GM12892 (cell line): ENCODE measurements at places on chromosomes 5 and 9.

DNA sequence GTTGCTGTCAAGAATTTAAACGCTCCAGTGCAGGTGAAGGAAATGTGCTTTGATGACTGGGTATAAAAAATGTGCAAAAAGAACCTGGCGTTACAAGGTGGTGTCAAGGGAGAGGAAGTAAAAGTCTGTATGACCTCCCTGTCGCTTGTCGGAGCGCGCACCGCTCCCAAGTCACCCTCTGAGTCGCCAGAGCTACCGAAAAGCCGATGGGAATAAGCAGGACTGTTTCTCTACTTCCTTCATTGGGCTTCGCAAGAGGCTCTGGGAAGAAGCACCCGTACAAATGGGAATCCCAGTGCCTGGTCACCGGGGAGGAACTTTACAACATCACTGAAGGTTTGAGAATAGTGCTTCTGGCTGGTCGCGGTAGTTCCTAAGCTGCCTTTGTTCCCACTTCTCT, 1.3 kb upstream of the DMRT2 start:
- DNase-seq = no peak

DNA sequence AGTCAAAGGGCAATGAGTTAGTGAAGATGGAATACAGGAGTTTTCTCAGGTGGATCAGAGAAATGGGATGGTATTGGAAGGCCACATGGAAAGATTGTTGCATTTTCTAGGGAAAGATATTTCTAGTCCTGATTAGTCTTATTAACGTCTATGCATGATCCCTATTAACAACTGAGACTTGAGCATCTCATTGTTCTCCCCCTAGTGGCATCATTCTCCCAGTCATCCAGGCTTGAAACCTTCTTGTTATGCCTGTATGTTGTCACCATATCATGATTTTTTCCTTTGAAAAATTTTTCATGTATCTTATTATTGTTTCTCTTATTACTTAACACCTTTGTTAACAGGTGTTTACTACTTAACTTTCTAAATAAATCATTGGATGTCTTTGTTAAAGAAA, 34.4 kb downstream of the KIF2A start:
- no peak for DNase-seq

- DNase-seq = no peak
Measured at GRCh38 chr9:32737378-32737777, 46.0 kb upstream of the TMEM215 start.

GRCh38 chr9:33270146-33270545, 5.3 kb downstream of the CHMP5 start:
- no peak for DNase-seq

- no peak for DNase-seq
Measured at GRCh38 chr5:61569353-61569752, 237.3 kb downstream of the ZSWIM6 start.

DNA sequence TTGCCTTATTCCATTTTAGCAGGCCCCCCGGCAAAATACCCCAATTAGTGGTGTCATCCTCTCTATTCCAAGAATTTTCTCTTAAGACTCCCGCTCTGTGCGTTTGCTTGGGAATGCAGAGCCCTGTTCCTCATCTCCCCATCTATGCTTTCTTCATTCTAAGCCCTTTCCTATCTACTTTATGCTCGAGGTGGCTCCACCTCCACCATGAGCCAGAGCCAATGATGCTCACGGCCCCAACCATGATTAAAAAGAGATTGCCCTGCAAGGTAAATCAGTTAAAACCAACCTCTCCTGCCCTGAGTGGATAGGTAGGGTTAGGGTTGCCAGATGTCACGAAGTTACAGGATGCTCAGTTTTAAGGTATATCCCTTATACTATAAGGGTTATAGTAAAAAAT, 677 bp upstream of the TXNDC15 start:
- DNase-seq = no peak

DNA sequence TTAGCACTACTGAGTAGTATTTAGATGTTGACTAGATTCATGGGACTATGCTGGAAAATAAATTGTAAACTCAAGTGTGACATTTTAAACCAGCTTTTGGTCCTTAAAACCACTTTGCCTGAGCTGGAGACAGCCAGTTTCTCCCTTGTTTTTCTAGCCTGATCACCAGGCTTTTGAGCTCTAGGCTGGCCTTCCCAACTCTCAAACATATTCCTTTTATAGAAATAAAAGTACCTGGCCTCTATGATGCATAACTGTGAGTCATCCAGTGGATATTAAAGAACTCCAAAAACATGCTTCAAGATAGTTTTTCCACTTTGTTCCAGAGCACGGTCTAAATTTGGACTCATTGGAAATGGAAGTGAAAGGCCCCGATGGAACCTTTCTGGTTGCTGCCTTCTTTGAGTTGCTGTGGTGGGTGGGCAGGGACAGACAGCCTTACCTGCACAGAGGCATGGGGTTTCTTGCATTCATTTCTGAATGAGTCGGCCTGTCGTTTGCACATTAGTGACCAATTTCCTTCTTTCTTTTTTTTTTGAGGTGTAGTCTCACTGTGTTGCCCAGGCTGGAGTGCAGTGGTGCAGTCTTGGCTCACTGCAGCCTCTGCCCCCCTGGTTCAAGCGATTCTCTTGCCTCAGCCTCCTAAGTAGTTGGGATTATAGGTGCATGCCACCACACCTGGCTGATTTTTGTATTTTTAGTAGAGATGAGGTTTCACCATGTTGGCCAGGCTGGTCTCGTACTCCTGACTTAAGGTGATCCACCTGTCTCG, 43.1 kb downstream of the TRIO start:
- DNase-seq = no peak

- DNase-seq = no peak
Measured at GRCh38 chr5:113510836-113511451, 2.5 kb upstream of the YTHDC2 start.

DNA sequence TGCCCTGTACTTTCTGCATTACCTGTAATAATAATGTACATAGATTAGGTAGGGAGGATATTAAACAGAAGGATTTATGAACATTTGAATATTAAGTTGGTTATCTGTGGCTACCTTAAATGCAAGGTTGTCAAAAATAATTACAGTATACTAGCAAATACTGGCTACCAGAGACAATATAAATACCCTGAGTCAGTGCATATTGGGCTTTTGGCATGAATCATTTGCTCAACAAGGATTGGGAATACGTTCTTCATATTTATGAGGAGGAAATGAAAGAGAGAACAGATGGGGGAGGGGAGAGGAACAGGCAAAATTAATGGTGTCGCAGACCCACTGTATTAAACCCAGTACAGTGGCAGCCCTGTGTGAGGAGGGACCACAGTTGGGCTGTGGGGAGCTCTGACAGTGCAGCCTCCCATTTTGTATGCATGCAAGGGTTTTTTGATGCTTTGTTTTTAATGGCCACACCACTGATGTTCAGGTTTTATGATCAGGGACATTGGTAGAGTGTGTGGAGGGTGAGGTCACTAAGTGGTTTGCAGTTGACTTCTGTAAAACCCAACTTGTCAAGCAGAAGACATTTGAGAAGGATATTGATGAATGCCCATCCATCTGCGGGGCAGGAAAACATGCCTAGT, 56.9 kb downstream of the MVB12B start:
- DNase-seq = no peak

- DNase-seq = no peak
Measured at GRCh38 chr5:149271195-149271715, 404 bp upstream of the AFAP1L1 start.

DNA sequence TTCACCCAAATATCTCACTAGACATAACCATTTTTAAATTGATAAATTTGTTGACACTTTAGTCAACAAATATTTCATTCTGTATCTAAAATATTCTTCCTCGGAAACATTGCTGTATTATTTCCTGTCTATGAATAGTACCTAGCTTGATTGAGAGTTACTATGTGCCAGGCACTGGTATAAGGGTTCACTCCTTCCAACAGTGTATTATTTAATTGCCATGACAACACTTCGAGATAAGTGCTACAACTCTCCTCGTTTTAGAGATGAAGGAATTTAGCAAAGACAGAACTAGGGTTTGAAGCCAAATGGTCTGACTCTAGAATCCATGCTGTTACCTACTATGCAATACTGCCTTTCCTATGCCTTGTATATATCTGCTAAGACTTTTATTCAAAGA, 287.2 kb downstream of the YTHDC2 start:
- no peak for DNase-seq

GRCh38 chr5:151257731-151258181, 4.8 kb downstream of the GM2A start:
- no peak for DNase-seq

- DNase-seq = no peak
Measured at GRCh38 chr9:110240198-110240597, 16.1 kb downstream of the TXN start.

- DNase-seq = peak; percentile 13
Measured at GRCh38 chr5:96146675-96147074, 185.0 kb upstream of the ELL2 start.

DNA sequence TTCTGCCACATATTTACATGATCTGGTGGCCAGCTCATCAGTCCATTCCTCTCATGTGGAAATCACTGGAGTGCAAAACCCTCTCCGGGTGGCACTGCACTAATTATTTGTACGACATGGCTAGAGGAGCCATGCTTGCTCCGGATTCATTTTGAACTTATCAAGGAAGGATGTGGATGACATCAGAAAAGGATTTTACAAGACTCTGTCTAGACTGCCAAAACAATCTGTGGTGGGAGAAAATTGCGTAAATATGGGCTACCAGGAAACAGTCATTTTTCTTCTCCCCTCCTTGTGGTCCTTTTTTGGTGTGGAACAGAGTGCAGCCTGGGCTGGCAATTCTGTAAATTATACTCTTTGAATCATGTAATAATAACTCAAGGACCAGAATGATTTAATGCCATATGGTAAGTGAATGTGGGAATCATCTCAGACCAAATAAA, 123.4 kb upstream of the IFNE start:
- DNase-seq = no peak

GRCh38 chr5:14443671-14444093, 137.9 kb upstream of the OTULINL start:
- DNase-seq = no peak

DNA sequence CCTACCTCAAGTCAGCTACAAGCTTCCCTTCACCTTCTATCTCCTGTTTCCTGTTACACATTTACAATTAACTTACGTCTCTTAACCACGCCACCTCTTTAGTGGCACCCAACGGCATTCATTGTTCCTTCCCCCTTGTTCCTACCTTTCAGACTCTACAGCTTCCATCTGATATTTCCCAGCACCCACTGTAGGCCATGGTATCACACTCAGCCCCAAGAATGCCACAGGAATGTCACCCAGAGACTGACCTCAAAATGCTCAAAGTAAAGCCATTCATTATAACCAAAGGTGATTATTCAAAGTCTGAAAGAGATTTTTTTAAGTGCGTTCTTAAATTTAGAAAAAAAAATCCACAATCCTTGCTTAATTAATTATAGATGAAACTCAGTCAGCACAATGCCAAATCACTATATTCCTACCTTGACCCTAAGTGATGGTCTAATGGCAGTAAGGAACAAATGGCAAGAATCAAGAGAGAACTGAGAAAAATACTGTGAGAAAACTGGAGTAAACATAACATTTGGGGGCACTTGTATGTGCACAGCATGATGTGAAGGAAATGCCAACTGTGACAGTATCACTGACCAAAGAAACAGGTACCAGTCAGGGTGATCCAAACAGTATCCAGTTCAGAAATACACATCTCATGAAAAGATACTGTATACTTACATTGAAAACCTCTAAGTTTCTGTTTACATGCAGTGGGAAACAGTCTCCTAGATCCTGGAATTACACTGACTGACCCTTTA, 52.1 kb downstream of the CTNND2 start:
- no peak for DNase-seq

GRCh38 chr5:13860146-13860545, 84.3 kb downstream of the DNAH5 start:
- DNase-seq = no peak

GRCh38 chr9:83367326-83367725, 170.9 kb downstream of the FRMD3 start:
- DNase-seq = no peak

GRCh38 chr9:36328798-36329411, 70.7 kb upstream of the GNE start:
- no peak for DNase-seq

GRCh38 chr5:15353086-15353645, 146.8 kb upstream of the FBXL7 start:
- DNase-seq = no peak

DNA sequence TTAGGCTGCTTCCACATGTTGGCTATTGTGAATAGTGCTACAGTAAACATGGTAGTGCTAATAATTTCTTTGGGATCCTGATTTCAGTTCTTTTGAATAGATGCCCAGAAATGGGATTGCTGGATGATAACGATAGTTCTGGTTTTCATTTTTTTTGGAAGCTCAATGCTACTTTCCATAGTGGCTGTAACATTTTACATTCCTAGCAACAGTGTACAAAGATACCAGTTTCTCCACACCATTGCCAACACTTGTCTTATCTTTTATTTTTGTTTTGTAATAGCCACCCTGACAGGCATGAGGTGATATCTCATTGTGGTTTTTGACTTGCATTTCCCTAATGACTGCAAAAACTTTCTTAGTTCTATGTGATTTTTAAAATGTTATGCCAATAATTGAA, 68.8 kb upstream of the LRRC70 start:
- no peak for DNase-seq

DNA sequence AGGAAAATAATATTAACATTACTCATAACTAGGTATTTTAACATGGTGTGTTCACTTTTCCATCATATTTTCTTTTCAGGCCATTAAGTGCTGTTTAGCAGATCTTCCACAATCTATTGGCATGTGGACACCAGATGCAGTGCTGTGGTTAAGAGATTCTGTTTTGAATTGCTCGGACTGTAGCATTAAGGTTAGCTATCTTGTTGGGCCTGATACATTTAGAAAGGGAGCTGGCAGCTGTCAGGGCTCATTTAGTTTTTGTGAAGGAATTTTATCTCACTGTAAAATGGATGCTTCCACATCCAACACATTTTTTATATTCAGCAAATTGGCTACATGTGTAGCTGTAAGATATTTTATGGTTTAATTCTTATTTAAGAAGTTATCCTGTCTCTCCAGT, 20.7 kb upstream of the TMOD1 start:
- no peak for DNase-seq

- DNase-seq = no peak
Measured at GRCh38 chr5:57537811-57538210, 55.2 kb upstream of the ACTBL2 start.

DNA sequence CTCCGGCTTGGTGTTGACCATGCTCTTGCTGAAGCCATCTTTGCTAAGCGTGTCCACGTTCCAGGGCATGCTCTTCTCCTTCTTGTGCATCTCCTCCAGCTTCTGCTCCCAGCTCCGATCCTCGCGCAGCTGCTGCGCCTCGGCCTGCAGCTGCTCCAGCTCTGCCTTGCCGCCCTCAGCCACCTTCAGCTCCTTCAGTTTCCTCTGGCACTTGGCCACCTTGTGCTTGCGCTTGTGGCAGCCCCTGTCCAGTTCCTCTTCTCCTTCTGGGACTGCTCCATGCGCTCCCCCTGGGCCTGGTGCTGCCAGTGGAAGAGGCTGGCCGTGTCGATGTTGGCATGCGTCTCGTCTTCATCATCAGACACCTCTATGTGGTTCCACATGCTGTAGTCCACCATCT, 128.3 kb upstream of the CLINT1 start:
- no peak for DNase-seq

GRCh38 chr5:134492568-134492967, 32.9 kb upstream of the JADE2 start:
- DNase-seq = no peak

GRCh38 chr5:54860321-54860720, 125.1 kb downstream of the ESM1 start:
- DNase-seq = no peak
